ENCODE measurements at places on chromosomes 6 and 20. TPM values are rescaled to one million over a fixed set of nuclear protein-coding genes. Genes with fewer than 3 reads are reported as not detected.

DNA sequence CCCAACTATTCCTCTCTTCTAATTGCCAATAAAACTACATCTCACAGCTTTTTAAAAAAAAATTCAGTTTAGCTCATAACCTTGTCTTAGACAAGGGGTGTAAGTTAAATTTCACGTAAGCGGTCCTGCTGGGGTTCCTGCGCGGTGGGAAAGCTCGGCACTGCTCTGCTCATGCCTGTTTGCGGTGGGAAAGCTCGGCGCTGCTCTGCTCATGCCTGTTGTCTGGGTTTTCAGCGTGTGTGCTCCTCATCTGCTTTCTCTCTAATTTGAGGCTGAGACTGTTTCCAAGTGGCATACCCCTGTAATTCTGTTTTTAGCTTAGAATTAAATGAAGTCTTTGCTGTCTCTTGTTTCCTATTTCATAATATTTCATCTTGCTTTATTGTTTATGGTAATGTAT is 18.6 kb downstream of the ARID1B start:
- DNase-seq = peak; percentile 53

- DNase-seq = peak; percentile 52
Measured at GRCh38 chr6:27157459-27158315, 89.8 kb upstream of the PRSS16 start.

DNA sequence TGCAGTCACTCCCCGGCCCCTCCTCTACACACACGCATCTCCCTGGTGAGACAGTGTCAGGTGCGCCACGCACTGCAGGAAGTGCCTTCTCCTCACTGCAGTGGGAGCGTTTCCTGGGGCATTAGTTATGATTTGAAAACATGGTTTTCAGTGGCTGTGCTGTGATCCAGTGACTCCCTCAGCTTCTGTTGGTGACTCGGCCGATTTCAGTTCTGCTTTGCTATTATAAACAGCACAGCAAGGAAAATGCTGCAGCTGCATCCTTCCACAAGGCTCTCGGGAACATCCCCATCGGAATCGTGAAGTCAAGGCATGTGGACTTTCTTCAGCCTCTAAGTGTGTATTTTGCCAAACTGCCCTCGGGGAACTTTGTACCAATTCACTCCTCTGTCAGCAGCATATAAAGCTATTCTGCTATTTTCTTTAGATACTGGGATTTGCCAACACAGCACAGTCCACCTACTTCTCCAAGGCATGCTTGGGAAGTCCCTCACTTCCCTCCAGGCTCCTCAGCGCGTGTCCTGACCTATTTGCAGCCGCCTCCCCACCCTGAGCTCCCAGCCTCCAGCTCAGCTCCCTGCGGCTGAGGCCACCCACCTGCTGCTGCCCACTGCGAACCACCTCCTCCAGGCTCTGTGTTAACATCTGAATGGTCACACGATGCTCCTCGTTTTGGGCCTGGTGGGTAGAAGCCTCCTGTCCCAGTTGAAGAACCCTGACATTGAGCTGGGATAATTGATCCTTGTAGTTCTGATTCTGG is 54.5 kb downstream of the GINS1 start:
- DNase-seq = no peak

GRCh38 chr6:161637658-161638057 is 363.8 kb upstream of the AGPAT4 start:
- DNase-seq = no peak

Gene HLA-G
- total RNA-seq = not detected

Gene FAM83C
- total RNA-seq = not detected

Gene MMP24
- total RNA-seq = 0.59 TPM

Gene WFDC9
- not detected for total RNA-seq

Gene SAMD10
- 1.6 TPM for total RNA-seq

Gene FOXQ1
- total RNA-seq = not detected

DNA sequence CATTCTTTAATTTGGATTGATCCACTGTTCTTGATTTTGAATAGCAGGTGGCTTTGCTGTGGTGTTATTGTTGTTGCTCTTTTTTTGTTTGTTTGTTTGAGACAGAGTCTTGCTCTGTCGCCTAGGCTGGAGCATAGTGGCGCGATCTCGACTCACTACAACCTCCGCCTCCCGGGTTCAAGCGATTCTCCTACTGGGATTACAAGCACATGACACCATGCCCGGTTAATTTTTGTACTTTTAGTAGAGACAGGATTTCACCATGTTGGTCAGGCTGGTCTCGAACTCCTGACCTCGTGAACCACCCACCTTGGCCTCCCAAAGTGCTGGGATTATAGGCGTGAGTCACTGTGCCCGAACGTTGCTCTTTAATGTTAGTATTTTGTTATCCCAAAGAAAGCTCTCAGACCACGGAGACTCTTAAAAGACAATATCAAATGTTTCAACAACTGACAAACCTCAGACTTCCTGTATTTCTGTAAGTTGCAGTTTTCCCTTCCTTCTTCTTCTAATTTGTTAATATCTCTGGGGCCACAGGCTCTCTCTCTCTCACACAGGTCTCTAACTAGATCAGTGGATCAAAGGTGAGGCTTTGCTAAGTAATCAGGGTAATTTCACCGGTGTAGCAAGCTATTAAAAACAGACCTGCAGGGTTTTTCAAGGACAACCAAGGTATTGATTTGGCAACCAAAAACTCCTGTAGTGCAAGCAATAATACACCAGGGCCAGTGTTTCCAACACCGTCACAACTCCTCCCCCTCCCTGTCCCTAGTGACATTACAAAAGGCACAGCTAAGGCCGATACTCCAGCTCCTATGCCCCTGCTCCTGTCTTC is 48.8 kb upstream of the ZNF217 start:
- DNase-seq = peak; percentile 84

DNA sequence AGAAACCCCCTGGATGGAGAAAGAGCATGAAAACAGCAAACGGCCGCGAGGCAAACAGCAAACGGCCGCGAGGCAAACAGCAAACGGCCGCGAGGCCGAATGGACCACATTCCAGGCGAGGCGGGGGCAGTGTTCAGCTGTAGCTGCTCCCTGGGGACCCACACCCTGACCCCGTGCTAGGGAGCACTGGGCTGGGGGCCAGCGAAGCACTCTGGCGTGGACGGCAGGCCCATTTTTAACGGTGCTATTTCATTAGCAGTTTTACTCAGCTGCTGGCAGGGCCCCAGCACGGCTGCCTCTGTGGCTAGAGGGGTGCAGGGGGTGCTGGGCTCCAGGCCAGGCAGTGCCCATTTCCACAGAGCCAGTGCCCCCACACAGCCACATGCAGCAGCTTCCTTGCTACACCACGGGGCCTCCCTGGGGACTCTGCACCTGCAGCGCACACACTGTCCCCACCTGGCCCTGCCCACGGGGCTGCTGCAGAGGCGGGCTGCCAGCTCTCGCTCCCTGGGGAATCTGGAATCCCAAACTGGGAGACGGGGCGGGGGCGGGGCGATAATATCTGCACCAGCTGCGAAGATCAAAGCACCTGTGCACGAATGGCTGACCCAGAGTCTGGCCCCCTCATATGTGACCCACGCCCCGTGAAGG is 35.6 kb upstream of the SLCO4A1 start:
- peak; percentile 73 for DNase-seq

Gene SH3BGRL2
- total RNA-seq = 0.59 TPM

DNA sequence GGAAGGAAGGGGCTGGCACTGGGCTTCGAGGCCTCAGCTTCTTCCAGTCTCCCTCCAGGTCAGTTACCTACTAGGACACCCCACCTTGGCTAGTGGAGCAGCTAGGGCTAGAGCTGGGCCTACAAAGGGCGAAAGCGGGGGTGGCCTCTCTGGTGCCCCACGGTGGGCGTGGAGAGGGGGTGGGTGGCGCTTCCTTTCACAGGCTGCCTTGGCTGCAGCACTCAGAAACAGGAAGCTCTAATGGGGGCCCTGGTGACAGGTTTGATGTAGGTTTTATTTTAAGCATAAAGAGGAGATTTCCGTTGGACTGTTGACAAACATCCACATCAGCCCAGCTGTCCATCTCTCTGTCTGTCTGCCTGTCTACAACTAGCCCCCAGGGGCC is 13.4 kb downstream of the FAM110A start:
- no peak for DNase-seq

DNA sequence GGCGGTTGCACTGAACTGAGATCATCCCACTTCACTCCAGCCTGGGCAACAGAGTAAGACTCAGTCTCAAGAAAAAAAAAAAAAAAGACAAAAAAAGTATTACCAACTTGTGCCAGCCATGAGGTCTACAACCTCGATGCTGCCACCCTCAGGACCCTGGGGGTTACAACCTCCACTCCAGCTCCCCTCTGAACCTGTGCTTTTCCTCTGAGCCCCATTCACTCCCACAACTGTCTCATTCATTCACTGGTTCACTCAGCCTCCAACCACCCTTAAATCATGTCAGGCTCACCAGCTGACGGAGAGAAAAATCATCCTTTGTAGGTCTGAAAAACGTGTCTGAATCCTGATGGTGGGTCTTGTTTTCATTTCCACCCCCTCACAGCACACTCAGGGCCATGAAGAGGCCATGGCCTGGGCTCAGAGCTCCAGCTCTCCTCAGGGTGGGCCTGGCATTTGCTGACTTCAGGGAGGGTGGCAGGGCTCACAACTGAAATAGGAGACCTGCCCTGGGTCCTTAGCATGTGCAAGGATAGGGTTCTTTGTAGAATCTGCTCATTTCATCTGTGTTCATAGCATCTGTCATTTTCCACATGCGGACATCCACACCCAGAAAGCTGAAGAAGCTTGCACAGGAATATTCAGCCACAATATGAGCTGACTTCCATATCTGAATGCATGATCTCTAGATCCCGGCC is 1.9 kb upstream of the ULBP1 start:
- peak; percentile 17 for DNase-seq

All from RPMI7951 (cell line).